Cerebellum (tissue), 4 donors: ENCODE measurements at places on chromosomes 7 and 10.

- DNase-seq: no peak
Measured at GRCh38 chr10:37871568-37872251, 14.3 kb upstream of the ZNF248 start.

DNA sequence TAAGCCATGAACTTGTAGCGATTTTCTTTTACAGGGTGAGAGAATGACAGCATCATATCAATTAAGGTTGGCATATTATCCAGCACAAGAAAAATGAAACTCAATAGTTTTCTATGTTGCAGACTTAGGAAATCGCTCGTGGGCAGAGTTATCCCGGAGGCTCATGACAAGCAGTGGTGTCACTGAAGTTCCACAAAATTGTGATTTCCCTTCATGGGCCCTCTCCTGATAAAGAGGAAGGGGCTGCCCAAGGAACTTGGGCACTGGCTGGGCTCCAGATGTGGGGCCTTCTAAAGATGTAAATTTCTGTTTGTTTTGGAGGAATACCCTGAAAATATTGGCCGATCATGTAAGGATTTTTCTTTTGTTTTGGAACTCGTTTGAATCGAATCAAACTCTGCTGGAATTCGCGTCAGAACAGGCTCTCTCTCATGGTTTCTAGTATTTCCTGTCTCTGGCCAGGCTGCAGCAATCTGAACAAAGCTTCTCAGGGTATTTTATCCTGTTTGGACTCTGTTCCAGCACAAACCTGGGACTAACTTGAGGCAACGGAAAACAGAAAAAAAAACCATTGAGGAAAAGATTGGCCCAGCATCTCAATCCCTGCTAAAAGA lies 340.6 kb upstream of the NRP1 start:
- DNase-seq: no peak

- DNase-seq: no peak
Measured at GRCh38 chr7:37516664-37517063, 68.0 kb upstream of the ELMO1 start.

DNA sequence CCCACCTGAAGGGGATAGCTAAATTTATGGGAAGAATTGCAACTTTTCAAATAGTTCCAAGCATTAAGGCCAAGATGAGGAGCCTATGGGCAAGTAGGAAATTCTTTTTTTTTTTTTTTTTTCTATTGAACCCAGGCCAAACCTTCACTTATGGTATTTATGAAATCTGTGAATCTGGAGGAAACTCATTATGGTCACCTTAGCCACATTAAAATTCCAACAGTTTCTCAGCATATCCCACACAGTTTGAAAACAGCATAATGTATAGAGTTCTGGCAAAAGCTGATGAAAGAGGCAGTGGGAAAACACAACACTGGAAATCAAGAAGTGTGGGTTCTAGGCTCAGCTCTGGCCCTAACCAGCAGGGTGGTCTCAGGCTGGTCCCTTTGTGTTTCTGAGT lies 236.9 kb downstream of the PTEN start:
- no peak for DNase-seq

GRCh38 chr10:52451817-52452216 lies 137.7 kb downstream of the DKK1 start:
- no peak for DNase-seq

DNA sequence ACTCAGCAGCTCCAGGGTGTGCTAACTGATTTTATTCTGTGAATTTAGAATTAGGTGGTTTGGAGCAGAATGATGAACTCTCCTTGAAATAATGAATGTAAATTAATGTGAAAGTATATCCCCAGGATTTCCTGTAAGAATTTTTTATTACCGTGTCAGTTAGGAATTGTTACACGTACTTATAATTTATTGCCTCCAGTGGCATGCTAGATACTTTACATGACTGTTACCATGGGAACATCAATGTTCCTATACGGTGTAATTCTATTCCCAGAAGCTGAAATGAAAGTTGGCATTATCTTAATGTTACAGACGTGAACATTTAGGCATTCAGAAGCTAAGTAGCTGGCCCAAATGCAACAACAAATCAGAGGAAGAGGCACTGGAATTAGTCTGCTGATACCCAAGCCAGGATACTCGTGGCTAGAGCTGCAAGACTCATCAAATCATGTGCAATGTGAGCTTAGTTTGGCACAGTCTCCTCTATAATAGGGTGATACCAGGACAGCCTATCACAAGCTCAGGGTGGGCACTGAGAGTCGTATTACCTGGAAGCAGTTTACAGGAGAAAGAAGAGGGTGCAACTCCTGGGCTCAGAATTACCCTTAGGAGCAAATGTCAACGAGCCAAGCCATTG lies 30.0 kb upstream of the PRKAR2B start:
- no peak for DNase-seq

DNA sequence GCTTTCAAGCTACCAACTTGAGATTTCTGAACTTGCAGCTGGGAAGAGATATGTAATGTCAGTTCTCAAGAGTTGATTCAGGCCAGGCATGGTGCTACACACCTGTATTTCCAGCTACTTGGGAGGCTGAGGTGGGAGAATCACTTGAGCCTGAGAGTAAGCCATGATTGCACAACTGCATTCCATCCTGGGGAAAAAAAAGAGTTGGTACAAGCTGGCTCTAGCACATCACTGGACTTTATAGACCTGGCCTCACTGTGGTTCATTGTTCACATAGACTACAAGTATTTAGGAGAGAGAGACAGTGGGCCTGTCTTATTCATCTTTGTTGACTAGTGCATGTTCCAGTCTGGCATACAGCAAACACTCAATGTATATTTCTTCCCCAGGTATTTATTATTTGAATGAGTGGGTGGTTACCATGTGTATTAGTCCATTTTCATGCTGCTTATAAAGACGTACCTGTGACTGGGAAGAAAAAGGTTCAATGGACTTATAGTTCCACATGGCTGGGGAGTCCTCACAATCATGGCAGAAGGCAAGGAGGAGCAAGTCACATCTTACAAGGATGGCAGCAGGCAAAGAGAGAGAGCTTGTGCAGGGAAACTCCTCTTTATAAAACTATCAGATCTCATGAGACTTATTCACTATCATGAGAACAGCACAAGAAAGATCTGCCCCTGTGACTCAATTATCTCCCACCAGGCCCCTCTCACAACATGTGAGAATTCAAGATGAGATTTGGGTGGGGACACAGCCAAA lies 176.5 kb downstream of the PFKFB3 start:
- no peak for DNase-seq

GRCh38 chr7:73919694-73920375 lies 58.9 kb downstream of the TMEM270 start:
- no peak for DNase-seq

GRCh38 chr10:93445097-93445960 lies 36.8 kb downstream of the MYOF start:
- DNase-seq: peak; percentile 25

- no peak for DNase-seq
Measured at GRCh38 chr7:47485640-47486435, 96.1 kb downstream of the TNS3 start.

DNA sequence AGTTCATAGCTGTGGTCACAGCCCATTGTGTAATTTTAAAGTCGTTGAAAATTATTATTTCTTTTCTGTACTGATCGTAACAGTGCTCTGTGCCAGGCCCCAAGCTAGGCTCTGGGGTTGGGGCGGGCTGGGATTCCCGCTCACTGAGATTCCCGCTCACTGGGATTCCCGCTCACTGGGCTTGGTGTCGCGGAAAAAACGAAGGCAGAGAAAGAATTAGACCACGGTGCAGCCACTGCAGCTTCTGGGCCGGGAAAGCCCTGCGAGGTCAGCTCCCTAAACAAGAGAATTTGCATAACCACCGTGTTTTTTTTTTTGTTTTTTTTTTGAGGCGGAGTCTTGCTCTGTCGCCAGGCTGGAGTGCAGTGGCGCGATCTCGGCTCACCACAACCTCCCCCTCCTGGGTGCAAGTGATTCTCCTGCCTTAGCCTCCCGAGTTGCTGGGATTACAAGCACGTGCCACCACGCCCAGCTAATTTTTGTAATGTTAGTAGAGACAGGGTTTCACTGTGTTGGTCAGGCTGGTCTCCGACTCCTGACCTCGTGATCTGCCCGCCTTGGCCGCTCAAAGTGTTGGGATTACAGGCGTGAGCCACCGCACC lies 31.2 kb downstream of the FOXK1 start:
- DNase-seq: no peak

GRCh38 chr10:69503001-69503895 lies 52.0 kb downstream of the TSPAN15 start:
- no peak for DNase-seq

GRCh38 chr7:153473185-153473584 lies 579.0 kb upstream of the DPP6 start:
- DNase-seq: no peak

DNA sequence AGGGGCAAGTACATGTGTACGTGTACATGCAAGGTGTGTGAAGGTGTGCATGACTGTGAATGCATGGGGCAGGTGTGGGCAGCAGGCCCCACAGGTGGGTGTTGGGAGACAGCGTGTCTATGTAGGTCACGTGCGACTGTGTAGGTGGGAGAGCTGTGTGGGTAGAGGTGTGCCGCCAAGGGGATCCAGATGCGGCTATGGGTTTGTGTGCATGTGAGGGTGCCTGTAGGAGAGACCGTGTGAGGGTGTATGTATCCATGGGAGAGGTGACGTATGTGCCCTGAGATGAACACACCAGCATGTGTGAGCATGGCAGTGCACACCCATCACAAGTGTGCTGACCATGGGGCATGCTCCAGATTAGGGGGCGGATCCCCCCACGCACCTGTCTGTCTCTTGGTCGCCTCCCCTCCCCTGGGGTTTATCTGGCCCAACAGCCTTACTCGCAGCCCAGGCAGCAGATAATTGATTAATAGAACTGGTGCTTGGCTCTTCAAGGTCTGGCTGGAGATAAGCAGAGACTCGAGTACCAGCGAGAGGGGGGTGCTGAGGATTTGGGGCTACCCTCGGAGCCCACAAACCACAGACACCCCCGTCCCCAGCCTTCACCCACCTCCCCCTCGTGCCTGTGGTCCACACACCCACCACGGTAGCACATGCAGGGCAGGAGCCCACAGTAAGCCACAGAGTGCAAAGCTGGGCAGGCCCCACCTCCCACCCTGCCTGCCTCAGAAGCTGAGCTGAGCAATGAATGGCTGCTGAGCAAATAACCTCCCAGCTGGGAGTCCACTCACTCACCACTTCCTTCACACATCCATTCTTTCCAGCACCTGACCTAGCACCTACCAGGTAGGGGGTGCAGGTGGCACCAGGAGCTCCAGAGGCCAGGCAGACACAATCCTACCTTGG lies 41.4 kb upstream of the ZMIZ1 start:
- DNase-seq: no peak

DNA sequence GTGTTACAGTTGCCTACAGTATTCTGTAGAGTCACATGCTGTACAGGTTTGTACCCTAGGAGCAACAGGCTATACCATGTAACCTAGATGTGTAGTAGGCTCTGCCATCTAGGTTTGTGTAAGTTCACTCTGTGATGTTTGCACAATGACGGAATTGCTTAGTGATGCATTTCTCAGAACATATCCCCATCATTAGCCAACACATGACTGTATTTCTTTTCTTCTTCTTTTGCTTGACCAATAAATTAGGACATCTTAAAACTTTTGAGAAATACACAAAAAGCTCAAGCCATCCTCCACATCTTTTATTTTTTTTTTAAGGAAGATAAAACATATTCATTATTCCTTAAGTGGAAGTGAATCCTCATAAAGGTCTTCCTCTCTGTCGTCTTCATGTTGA lies 5.4 kb upstream of the PFKFB3 start:
- DNase-seq: no peak

DNA sequence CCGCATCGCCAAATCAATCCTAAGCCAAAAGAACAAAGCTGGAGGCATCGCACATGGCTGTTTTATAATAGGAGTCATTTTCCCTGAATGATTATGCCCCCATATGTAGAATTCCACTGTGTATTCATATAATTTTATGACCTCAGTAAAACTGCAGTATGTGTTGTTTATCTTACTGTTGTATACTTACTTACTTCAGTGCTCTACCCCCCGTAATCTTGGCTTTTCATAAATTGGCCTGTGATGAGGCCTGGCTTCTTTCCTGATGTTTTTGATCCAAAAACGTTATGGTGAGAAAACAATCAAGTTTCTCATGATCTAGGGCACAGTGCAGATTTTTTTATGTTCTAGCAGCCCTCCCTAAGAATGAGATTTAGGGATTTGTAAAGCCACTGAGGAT lies 306.4 kb upstream of the FZD1 start:
- no peak for DNase-seq

GRCh38 chr10:46248651-46249146 lies 38.1 kb upstream of the ANTXRL start:
- no peak for DNase-seq

DNA sequence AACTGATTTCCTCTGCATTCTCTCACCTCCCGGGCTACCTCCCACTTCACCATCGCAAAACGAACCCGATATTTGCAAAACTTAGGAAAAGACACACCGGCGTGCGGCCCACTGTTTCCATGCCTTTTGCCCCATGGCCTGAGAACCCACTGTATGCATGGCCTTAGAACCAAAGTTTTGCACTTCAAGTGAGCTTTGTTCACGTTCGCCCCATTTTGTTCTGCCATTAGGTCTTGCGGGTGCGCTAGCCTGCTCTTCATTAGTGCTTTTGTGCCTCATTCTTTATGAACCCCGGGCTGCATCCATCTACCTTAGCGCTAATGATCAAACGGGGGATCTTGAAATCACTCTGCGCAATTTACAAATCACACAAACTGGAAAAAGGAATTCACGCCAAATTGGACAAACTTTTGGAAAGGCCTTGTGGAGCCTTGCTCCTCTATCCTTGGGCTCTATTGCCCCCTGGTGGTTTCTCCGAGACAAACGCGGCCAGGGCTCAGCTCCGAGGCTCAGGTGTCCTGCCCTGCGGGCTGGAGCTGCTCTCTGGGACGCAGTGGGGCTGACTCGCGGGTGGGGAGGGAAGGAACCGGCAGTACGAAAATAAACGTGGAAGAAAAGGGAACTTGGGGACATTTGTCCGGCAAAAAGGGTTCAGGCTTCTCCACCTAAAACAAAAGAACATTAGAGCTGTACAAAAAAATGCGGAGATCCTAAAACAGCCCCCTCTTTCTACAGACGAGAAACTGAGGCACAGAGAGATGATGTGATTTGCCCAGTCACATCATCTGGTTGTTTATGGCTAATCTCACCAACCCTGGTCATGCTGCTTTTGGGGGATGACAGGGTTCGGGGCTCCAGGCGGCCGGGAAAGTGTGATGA lies 300.4 kb upstream of the NFE2L3 start:
- peak; percentile 84 for DNase-seq

GRCh38 chr10:104509981-104510380 lies 131.1 kb upstream of the SORCS3 start:
- no peak for DNase-seq

- peak; percentile 38 for DNase-seq
Measured at GRCh38 chr10:88565072-88565471, 18.0 kb downstream of the RNLS start.

- no peak for DNase-seq
Measured at GRCh38 chr10:30769361-30769760, 139.8 kb upstream of the LYZL2 start.

- DNase-seq: no peak
Measured at GRCh38 chr10:117993166-117993565, 53.6 kb downstream of the RAB11FIP2 start.

GRCh38 chr10:16527452-16527851 lies 5.8 kb upstream of the C1QL3 start:
- DNase-seq: no peak
